T-helper 1 cell (primary cell): ENCODE measurements at places on chromosomes 2 and 18.
A peak's percentile ranks its signal among the peaks of the same experiment; 100 is the strongest.

GRCh38 chr2:158458617-158458920 is 1.8 kb downstream of the PKP4 start:
- DNase-seq, result no peak

- peak; percentile 83 for DNase-seq
Measured at GRCh38 chr2:113390124-113390849, 47.2 kb upstream of the ZNG1B start.

DNA sequence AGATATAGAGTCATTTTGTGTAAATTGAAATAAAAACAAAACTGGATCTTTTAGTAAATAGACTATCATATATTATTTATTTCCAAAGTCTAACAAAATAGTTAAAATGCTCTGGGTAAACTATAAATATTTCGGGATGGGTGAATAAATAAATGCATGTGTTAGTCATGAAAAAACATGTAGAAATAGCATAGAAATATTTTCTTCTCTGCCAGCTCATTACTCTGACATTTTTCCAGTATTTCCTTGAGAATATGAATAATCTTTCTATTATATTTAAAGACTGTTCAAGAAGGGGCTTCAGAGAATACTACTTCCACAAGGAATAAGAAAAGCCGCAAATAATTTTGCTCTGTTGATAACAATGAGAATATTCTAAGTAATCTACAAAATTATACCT is 880.4 kb downstream of the TRIB2 start:
- DNase-seq, result no peak

DNA sequence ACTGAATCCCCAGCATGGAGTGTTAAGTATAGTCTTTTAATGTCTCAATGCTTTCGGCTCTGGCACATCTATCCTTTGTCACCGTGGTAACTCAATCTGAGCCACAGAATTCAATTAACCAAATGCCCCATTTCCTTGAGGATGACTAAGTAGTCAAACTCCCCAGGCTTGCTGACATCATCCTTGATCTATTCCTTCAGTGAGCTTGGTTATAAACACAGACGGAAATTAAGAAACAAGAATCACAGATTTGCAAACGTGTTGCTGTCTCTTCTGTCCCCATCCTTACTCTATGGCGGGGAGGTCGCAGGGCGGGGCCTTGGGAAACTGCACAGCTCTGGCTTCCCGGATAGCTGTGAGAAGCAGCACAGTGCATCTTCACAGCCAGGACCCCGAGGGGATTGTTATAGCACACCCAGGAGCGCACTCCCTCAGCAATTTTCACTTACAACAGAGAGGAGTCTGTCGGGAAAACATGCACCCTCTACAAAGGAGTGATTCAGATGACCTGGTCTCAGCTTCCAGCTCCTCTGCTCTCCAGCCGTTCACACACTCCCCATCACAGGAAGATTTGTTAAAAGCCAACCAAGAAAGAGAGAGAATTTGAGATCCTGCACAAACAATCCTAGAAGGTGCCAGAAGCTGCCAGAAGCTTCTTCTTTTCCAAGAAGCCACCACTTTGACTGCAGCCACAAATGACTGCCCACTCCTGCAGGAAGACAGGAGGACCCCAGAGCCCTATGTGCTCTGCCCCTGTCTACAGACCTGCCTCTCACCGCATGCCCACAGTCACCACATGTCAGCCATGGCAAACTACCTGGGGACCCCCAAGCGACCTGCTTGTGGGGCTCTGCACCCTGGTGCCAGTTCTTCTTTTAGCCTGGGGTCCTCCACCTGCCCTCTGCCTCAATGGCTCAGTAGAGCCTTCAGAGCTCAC is 44.9 kb upstream of the YWHAQ start:
- DNase-seq, result no peak

DNA sequence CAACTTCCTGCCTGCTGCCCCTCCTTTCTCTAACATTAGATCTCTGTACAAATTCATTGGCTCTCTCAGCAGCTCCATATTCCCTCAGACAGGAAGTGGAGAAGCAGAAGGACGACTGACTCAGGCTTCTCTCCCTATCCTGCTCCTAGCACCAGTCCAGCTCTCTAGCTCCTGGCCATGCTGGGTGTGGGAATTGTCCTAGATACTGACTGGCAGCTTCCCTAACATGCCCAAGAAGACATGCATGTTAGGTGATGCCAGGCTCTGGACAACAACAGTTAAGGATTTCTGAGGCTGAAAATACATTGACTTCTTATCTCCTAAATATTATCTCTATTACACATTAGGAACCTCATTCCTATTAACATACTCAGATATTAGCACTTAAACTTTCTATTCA is 292.9 kb downstream of the IKZF2 start:
- DNase-seq, result no peak

GRCh38 chr2:98883780-98884211 is 52.2 kb downstream of the CRACDL start:
- no peak for DNase-seq

GRCh38 chr2:228590681-228591080 is 409.2 kb upstream of the SPHKAP start:
- no peak for DNase-seq

- DNase-seq, result no peak
Measured at GRCh38 chr2:191451116-191451515, 205.9 kb downstream of the MYO1B start.

DNA sequence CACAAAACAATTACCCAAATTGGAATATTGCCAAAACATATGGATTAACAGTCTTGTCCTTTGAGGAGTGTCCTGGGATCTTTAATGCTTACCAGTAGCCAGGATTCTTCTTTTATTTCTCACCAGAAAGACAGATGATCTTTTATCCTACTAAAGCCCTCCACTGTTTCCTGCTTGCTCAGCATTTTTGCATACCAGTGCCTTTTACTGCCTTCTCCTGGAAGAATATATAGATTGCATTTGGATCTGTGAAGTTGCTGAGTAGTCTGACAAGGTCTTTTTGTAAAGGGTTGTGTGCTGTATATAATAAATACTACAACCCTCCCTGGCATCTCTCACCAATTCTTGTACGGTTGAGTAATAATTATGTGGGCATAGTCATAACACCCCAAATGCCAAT is 652.2 kb downstream of the LRRTM4 start:
- DNase-seq, result no peak

GRCh38 chr2:184597571-184597991 is 748 bp upstream of the ZNF804A start:
- DNase-seq, result no peak

GRCh38 chr2:125562924-125563323 is 1093.0 kb upstream of the GYPC start:
- DNase-seq, result no peak

DNA sequence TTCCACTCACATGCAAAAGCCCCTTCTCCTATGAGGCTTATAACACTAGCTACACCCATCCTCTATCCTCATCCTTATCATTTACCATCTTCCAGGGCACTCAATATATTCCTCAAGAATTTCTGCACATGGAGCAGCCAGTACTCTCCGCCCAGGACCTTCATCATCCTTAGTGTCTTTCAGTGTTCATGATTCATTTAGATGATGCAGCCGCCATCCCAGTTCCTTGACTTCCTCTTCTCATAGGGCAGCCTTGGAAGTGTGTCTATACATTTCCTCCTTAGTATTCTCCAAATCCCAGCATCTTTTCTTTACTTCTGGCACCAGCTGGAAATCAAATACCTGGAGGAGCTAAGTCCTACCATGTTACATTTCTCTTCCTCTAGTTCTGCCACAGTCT is 3.0 kb upstream of the ITSN2 start:
- DNase-seq, result no peak

- DNase-seq, result no peak
Measured at GRCh38 chr2:129233751-129234406, 745.6 kb upstream of the RAB6C start.

DNA sequence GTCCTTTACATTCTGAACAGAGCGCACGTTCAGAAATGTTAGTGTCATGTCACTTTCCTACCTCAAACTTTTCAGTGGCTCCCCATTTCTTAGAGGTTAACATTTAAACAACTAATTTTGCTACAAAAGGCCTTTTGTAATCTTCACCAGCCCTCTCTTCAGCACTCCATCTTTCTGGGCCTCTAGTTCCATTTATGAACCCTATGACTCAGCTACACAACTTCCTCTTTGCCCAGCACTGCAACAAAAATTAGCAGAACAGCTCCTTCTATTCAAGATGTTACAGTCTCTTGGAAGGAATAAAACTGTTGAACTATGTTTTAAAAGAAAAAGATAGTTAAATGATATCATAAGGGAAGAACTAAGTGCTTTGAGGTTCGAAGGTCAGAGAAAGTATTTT is 139.9 kb downstream of the VWC2L start:
- DNase-seq, result no peak

DNA sequence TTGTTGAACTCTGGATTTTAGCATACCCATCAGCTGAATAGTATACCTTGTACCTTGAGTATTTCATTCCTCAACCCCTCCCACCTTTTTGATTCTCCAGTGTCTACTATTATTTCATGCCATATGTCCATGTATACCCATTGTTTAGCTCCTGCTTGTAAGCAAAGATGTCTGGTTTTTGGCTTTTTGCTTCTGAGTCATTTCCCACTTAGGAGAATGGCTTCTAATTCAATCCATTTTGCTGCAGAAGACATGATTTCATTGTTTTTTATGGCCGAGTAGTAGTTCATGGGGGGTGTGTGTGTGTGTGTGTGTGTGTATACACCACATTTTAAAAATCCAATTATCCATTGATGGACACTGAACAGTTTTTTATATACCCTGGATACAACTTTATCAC is 24.3 kb upstream of the MOCOS start:
- no peak for DNase-seq

DNA sequence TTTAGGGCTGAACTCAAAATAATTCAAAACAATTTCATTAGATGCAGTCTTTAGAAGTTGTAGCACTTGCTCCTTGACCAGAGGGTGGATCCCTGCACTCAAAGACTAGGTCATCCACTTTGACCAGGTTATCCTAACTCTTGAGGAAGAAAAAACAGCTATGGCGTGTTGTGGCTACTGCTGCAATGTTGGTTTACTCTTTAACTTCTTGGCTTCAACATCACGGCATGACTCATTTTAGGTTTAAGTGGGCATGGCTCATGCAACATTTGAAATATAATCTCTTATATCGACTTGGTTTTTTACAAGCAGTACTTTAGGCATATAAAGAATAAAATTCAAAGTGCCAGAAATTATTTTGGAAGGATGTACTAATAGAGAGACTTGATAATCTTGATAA is 35.4 kb downstream of the ANKRD29 start:
- DNase-seq, result no peak

DNA sequence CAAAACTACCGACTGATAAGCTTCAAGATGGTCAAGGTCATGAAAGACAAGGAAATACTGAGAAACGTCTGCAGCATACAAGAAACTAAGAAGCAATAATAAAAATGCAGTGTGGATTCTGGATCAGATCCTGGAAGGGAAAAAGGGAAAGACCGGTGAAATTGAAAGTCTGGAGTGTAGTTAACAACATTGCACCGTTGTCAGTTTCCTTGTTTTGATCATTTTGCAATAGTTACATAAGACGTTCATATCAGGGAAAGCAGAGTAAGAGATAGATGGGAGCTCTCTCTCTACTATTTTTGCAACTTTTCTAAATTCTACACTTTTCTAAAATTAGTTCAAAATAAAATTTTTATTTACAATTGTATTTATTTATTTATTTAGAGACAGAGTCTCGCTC is 15.0 kb upstream of the ZNF407 start:
- no peak for DNase-seq

DNA sequence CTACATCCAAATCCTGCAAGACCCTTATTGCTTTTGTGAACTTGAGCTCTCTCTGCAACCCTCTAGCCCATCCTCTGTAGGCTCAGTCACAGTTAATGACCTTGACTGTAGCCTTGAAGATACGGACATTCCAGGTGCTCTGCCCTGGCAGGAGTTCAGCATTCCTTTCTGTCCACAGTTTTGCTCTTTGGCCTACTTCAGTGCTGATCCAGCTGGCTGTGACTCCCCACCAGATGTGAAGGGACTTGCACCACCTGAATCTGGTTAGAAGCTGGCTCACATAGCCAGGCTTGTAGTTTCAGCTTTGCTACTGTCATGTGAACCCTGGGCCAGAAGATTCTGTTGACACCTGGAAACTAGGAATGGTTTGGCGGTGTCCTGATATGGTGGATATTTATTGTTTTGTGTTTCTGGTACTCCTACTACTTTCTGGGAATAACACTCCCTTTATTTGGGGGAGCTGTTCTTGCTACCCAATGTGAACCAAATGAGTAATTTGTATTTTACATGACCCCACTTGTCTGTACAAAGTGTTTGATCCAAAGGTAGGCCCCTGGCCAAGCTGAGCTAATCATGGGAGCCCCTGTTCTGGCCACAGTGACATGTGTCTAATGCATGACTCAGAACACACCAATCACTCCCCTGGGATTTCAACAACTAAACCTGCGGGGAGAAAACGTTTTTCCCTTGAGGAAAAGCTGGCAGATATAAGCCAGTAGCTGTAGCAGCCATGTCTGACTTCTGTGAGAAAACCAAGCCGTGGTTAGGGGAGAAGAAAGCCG is 73.4 kb downstream of the CDCA7 start:
- no peak for DNase-seq

- DNase-seq, result no peak
Measured at GRCh38 chr2:101658387-101658786, 39.1 kb upstream of the MAP4K4 start.

DNA sequence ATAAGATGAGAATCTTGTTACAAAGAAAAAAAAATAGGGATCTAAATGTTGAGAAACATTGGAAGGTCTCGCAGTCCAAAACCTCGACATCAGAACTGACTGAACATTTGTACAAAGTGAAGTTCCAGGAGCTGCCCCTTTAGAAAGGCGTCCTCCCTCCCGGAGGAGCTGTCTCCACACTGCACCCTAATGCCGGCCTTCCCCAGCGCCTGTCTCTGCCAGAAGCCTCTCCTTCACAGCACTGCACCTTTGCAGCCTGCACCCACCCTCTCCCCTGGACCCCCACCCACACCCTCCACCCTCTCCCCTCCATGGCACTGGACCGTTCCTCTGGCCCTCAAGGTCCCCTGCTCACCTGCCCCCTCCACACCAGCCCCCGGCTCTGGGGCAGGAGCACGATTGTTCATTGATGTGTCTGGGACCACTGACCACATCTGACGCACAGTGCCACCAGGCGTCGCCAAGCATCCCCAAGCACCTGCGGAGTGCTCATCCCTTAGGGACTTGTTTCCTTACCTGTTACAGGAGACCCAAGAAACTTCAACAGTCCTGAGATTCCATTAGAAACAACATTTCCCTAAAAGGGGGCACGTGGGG is 90.3 kb upstream of the SNTG2 start:
- DNase-seq, result no peak
